ENCODE measurements at places on chromosomes 5 and 9.

GRCh38 chr5:23139338-23140171, 286.4 kb upstream of the CDH12 start:
- no peak for DNase-seq

GRCh38 chr5:155938051-155938450, 388.9 kb upstream of the SGCD start:
- DNase-seq = no peak

DNA sequence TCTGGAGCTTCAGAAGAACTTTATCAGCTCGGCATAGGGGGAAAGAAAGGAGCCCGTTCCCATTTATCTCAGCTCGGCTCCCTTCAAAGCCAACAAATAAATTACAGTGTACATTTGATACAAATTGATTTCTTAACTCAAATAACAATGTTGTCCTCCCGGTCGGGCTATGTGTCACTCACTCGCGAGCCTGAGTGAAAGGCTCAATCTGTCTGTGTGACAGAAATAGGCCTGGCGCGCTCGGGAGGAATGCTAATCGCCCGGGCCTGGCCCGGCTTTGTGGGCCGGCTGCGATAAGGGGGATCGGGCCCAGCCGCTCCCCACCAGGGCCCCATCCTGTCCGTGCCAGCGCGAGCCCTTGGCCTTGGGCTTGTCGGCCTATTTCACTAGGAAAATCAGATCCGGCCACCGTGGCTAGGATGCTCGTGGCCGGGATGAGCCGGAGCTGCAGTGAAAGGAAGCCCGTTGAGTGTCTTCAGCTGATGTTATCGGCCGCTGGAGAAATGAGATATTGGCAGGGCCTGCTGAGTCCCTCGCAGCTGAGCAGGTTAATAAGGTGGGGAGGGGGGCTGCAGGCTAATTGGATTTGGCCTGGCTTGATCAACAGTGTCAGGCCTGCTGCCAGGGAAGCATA, 258.7 kb downstream of the IRX1 start:
- no peak for DNase-seq

- DNase-seq = no peak
Observed at GRCh38 chr5:136032564-136032963, 3.8 kb downstream of the TGFBI start.

DNA sequence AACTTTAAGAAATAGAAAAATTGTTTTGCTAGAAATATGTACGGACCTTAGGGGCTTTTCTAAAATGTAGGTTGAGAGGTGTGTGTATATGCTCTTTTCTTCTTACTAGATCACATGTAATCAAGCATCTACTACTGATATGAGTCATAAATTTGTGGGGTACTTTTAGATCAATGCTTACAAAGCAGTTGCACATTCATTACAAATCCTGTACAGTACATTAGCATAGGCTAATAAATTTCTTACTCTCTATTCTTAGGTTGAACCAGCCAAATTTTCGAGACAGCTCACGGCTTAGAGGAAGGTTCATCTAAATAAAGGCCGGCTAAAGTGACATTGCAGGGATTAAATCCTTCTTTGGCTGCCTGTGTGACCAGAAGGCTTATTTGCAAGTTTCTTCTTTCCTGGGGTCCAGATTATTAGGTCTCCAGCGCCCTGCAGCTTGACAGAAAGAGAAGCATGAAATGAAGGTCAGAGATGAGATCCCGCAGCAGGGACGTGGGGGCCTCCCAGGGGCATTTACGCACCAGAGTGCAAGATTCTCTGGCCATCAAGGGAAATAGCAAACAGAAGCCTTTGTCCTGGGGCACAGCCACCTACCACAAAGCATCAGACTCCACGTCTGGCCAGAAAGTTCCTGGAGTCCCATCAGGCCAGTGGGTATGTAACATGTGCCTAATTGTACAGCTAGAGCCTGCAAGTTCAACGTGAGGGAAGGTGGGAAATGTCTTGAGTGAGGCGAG, 53.0 kb downstream of the NIM1K start:
- DNase-seq = no peak

DNA sequence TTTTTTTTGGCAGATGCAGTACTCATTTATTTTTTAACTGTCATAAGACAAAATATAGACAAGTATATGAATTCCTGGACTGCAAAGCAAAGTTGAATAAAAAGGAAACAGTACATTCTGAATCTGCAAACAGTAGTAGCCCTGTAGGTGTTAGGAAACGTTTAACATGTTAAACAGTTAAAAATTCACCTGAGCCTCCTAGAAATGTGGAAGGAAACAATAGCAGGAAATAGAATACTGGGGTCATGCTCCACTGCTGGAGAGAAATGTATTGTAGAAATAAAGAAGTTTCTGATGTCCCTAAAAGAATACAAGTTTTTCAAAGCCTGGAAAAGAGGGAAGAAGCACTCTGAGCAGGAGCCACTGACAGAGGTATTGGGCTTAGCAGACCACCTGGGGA, 866.0 kb downstream of the PTPRD start:
- no peak for DNase-seq

DNA sequence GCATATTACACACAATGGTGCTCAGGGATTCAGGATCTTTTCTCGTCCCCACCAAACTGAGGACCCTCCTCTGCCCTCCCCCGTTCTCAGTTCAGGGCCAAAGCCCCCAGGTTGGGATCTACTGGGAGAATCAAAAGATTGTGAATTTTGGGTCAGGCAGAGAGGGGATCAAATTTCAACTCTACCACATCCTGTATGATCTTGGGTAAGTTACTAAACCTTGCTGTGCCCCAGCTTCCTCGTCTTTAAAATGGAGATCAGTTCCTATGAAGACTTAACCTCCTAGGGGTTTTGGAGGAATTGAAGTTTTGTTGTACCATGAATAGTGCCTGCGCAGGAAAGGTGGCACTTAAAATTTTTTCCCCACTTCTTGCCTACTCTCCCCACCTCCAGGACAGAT, 62.4 kb downstream of the RAI14 start:
- DNase-seq = no peak

GRCh38 chr5:30747412-30747811, 446.1 kb upstream of the CDH6 start:
- no peak for DNase-seq

- DNase-seq = no peak
Observed at GRCh38 chr5:59838067-59838466, 55.5 kb downstream of the PDE4D start.

DNA sequence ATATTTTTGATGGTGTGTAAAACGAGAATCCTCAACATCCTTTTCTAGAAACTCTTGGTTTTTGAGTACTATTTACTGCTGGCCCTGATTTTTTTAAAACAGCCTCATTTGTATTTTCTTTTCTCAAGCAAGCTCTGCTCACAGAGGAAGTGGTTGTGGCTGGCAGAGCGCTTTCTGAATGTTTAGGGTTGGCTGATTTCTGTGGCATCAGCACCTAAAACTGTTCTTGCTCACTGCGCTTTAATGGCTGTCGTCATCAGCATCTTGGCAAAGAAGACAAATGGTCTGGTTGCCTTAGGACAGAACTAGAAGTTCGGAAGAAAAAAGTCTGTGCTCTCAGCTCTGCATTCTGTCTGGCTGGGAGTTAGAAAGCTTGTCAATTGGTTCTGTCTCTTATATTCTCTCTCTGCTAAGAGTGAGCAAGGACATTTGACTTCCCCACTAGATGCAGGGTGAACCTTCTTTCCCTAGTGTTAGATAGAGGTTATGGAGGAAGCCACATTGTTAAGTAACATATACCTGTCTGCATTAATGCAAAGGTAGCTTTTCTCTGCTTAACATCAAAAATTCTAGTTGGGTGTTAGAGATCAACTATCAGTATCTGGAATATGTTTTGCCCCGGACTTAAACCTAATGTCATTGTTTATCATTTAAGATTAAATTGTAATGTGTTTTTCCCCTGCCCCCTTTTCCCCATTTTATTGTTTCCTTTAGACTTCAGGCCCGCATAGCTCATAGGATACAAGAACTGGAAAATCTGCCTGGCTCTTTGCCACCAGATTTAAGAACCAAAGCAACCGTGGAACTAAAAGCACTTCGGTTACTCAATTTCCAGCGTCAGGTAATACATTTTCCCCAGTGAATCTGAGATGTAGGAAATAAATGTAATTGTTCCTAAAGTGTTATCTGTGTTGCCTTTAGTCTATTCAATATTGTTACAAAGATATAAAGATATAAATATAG, 39.0 kb downstream of the SMARCA2 start:
- DNase-seq = peak; percentile 20

DNA sequence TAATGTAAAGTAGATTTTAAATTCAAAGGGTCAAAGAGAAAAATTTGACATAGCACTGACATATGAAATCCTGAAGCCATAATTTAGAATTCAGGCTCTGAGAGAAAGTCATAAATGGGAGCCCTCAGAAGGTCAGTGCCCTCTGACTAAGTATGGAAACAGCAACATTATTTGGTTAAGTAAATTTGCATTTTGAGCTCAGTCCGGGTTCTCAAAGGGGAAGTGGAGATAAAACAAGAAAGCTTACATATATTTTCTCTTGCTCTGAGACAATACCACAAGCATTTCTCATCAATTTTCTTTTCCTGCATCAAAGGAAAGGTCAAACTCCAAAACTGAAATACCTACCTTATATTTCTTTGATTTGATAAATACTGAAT, 348.0 kb downstream of the SEMA5A start:
- no peak for DNase-seq

DNA sequence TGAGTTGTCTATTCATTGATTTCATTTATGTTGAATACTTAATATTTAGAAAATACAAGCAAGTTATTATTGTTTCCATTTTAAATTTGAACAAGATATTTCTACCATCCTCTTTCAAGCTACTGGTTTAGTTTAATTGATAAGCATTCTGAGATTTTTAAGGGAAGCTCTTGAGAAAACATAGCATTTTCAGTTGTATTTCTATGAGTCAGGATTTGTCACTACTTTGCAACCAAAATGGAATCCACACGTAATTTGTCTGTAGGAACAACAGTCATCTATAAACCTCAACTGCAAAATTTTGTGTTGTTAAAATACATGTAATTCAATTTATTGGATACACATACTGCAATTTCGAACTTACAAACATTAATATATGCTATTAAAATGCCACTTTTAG, 74.0 kb downstream of the PRR16 start:
- no peak for DNase-seq

- no peak for DNase-seq
Observed at GRCh38 chr5:138647261-138647788, 72.1 kb upstream of the HSPA9 start.

DNA sequence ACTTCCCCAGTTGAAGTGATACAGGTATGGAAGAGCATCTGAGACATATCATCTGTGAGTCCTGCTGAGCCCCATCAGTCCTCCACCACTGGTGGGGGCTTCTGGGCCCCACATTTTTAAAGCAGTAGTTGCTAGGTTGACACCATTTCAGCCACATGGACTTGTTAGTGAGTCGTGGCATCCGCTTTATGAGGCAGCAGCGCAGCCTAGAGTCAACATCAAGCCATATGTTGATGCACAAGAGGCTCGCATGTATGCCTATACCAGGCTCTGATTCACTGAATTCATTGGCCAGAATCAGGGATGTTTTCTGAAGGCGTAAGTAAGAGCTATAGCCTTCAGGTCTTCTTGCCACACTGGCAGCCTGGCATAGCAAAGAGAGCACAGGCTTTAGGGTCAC, 26.8 kb downstream of the ZNF346 start:
- no peak for DNase-seq

DNA sequence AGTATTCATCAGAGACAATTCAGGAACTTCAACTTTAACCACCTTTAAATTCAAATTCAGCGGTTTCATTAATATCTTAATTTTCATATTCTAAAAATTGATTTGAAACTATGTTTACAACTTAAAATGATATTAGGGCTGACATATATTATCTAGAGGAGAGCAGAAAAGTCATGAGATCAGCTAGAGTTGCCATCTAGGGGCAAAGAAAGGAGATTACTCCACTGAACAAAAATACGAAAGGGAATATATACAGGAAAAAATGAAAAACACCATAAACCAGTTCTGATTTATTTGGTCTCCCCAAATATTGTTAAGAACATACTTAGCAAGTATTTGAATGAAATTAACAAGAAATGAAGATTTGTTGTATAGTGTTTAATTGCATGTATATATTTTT, 946.3 kb downstream of the DTWD2 start:
- DNase-seq = no peak

GRCh38 chr5:158769696-158770095, 330.0 kb downstream of the EBF1 start:
- no peak for DNase-seq

GRCh38 chr9:133928248-133928764, 63.8 kb downstream of the VAV2 start:
- DNase-seq = no peak

DNA sequence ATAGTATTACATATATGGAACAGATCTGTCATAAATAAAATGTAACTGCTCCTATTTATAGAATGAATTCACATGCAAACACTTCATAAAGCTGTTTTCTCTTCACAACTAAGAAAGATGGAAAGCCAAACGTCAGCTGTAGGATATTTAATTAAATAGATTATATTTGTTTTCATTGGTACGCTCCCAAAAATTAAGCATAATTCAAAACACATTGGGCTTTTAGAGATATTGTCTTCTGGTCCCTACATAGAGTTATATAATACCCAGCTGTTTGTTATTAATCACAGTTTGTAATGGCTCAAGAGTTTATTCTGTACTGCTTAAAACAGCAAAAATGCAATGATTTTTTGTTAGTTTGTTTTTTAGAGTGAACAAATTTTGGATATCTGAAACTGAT, 61.2 kb downstream of the MRPS30 start:
- no peak for DNase-seq

GRCh38 chr5:43627028-43627427, 24.0 kb downstream of the NNT start:
- DNase-seq = no peak

DNA sequence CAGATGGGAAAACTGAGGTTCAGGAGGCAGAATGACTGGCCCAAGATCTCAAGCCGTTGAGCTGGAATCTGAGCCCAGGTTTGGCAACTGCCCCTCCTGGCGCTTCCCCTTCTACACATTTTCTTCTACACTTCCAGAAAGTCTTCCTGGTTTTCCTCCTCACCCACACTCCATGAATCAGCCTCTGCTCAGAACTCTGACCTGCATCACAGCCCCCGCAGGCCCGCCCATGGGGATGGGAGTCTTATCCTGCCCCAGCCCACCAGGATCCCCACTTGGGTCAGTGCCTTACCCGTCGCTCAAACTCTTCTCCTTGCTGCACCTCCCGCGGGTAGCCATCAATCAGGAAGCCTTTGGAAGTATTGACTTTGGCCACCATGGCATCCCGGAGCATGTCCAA, 5.9 kb downstream of the AK1 start:
- no peak for DNase-seq

- no peak for DNase-seq
Observed at GRCh38 chr5:65722575-65723403, 784 bp downstream of the NLN start.

Measured in activated CD4-positive, alpha-beta T cell treated with anti-CD3 and anti-CD28 coated beads for 24 hours (primary cell).